Activated T-helper 1 cell treated with anti-CD3 and anti-CD28 coated beads, Interleukin-2, amount 50 U/mL, for 16 hours (primary cell): ENCODE measurements at places on chromosomes 1 and 21.

GRCh38 chr1:41434748-41435449, 49.6 kb downstream of the EDN2 start:
- DNase-seq, result no peak

GRCh38 chr1:226131639-226132038, 54.9 kb downstream of the ACBD3 start:
- no peak for DNase-seq

DNA sequence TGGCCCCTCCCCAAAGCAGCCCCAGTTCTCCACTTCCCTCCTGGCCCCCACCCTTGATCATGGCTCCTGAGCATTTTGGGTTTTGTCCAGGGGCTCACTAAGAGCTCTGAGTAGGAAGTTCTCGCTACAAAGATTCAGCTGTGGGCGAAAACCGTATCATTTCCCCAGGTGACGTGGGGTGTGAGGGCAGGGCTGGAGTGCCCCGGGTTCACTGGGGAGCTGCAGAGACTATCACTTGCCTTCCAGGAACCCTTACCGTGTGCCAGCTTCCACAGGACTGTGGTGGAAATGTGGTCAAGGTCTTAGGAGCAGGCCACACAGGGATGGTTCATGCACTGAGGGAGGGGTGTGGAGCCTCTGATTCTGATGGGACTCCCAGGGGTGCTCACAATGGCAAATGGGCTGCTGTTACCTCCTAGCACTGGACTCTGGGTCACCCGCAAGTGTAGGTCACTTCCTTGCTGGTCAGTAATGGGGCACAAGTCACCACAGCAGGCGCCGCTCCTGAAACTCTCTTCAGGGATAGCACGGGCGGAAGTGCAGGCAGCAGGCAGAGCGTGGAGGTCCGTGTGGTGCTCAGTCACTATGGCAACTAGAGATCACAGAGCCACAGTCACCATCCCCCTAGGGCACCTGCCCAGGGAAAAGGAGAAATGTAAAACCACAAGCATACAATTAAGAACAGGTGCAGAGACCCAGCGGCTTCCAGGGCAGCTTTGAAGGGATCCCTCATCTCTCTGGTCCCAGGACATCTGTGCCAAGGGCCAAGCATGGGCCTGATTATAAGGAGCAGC, 35.4 kb downstream of the RSPH1 start:
- no peak for DNase-seq

- no peak for DNase-seq
These were observed 30.7 kb upstream of the EDN2 start for GRCh38 chr1:41515131-41515678.

- DNase-seq, result no peak
These were observed 717.3 kb downstream of the MATN1 start for GRCh38 chr1:30005972-30006619.

DNA sequence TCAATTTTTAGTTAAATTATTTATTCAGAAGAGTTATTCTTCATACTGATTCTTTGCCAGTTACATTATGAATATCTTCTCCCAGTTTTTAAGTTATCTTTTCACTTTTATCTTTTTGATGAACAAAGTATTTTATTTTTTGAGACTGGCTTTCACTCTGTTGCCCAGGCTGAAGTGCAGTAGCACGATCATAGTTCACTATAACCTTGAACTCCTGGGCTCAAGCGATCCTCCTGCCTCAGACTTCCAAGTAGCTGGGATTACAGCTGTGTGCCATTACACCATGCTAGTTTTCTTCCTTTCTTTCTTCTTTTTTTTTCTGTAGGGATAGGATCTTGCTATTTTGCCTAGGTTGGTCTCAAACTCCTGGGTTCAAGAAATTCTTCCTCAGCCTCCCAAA, 3.5 kb downstream of the GORAB start:
- no peak for DNase-seq

- no peak for DNase-seq
These were observed 24.1 kb upstream of the CCDC27 start for GRCh38 chr1:3727825-3728776.

GRCh38 chr1:227726924-227727599, 8.0 kb downstream of the JMJD4 start:
- DNase-seq, result no peak

GRCh38 chr1:161044535-161044907, 1.3 kb downstream of the USF1 start:
- no peak for DNase-seq

- no peak for DNase-seq
These were observed 8.3 kb downstream of the ACTRT2 start for GRCh38 chr1:3029481-3029961.

- no peak for DNase-seq
These were observed 4.7 kb downstream of the CELF3 start for GRCh38 chr1:151711951-151712350.

GRCh38 chr21:33247599-33247998, 17.9 kb downstream of the IFNAR2 start:
- no peak for DNase-seq

GRCh38 chr1:90732136-90732535, 15.0 kb upstream of the BARHL2 start:
- DNase-seq, result no peak

DNA sequence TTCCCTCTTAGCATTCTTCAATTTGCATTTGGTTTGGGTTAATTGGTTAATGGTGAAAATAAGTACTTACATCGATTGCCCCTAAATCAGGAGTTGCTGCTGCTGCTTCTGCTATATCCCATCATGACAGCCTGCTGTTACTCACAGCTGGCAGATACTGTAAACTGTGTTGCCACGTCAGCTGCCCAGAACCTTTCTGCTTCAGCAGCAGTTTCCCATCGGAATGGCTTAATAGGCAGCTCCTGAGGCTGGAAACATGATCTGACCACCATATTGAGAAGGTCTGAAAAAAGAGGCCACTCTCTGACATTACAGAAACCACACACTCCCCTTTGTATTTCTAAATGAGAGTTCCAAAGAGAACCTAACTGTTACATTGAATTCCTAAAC, 14.3 kb upstream of the SEC16B start:
- DNase-seq, result no peak
